ENCODE measurements at places on chromosomes 13 and 19. TPM values are rescaled to one million over a fixed set of nuclear protein-coding genes. Genes with fewer than 3 reads are reported as not detected.

The NFIC gene
- 21.9 TPM for total RNA-seq

The SPIB gene
- not detected for total RNA-seq

The PDX1 gene
- total RNA-seq = not detected

The ZNF264 gene
- 23.9 TPM for total RNA-seq

The MYADM gene
- 5.3 TPM for total RNA-seq

The SLC7A9 gene
- total RNA-seq = not detected

The PTPRH gene
- 3.4 TPM for total RNA-seq

The AZU1 gene
- not detected for total RNA-seq

The LRRC63 gene
- total RNA-seq = not detected

The ZNF480 gene
- 22.5 TPM for total RNA-seq

The HRC gene
- total RNA-seq = not detected

The ZNF439 gene
- 8.4 TPM for total RNA-seq

The PLPPR3 gene
- 0.56 TPM for total RNA-seq

The ZNF723 gene
- not detected for total RNA-seq

The KIR3DL2 gene
- not detected for total RNA-seq

The ZNF85 gene
- total RNA-seq = 5.9 TPM

The HCN2 gene
- 0.72 TPM for total RNA-seq

The ATF5 gene
- 3.3 TPM for total RNA-seq

The ZNF525 gene
- total RNA-seq = 6.7 TPM

The NLRP9 gene
- total RNA-seq = not detected
